ENCODE measurements at places on chromosomes 11 and 22.

DNA sequence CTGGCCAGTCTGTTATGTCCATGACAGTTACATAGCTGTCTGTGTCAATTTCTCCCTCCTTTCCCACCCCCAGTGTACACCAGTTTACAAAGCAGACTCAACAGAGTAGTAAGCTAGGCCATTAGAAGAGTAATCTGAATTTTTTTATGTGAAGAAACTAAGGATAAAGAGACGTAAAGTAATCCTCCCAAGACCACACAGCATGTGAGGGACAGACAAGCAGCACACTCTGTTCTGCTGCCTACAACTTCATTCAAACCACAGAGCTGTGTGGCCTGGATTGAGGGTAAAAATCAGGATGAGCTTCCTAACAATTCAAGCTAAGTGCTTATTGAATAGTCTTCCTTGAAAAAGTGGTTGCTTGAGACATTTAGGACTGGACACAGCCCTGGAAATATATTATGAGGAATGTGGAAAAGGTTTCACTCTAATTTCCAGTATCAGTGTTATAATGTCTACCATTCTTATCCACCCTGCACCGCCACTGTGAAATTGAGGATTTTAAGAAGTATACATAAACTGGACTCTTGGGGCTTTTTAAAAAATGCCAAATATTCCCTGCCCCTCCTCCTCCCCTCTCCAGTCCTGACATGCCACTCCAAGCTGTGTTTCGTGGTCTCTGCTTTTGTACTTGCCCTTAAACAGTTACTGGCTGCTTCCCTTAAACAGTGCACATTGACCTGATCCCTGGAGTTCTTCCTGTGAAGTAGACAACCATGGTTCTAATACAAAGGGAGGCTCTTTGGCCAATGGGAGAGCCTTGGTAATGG, 40.9 kb downstream of the EXT2 start:
- DNase-seq, result no peak

DNA sequence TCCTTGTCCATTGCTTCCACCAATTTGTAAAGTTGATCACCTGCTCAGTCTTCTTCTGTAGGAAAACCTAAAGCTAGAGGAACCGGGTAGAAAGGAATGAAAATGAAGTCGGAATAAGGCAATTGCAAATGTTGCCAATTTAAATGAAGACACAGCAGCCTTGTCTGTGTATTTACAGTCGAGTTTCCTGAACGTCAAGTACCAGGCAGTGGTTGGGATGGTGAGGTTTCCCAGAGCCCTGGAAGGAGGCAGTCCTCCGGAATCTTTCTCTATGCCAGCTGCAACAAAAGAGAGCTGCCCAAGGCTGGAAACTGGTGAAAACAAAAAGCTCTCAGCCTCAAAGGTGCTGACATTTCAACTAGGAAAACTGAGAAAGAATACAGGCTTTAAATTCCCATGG, 17.7 kb downstream of the MAJIN start:
- DNase-seq, result no peak

GRCh38 chr11:82229341-82229740, 504.3 kb downstream of the FAM181B start:
- DNase-seq, result peak; percentile 27

- DNase-seq, result no peak
Observed at GRCh38 chr11:84396521-84396920, 1110.4 kb upstream of the CCDC90B start.

DNA sequence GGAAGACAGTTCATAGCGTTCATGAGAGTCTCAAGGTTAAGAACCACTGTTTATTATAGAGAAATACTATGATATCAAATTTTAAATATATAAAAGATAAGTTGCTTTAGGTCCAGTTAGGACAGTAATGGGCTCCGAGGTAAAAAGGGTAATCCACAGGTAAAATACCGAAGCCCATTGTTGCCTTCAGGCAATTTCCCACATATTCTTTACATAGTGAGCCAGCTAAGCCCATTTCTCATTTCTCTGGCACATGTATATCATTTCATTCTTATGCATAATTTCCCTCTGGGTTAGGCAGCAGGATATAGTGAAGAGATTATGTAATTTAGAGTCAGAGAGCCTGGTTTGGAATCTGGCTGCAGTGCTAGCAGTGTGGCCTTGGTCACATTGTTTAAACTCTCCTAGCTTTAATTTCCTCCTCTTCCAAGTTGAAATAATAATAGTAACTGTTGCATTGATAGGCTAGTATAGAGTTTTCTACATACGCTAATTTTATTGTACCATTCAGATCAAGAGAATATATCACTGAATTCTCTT, 7.6 kb upstream of the POU2AF1 start:
- no peak for DNase-seq

DNA sequence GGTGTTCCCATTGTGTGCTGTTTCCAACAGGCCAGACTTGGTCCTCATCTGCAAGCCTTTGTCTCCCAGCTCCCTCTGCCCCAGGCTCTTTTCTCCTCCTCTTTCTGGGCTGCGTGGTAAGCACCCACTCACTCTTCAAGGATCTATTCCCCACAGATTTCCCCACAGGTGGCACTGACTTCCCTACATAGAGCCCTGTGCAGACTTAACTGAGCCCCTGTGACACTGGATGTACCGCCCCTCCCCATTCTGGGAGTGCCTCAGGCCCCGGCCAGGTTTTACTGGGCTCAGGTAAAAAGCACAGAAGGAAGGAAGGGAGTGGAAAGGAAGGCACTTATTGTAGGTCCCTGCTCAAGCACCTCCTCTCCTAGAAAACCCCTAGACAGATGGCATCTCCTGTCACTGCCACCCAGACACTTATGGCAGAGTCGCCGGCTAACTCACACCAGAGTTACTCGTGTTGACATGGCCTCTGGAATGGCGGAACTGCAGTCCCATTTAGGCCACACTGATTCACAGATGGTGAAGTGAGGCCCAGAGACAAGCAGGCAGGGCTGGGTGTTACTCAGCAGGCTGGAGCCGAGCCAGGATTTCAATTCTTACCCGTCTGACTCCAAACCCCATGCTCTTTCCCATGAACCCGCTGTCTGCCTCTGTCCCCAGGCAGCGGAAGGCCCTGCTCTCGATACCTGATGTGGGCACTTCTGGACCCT, 47.2 kb downstream of the LRRC32 start:
- no peak for DNase-seq

DNA sequence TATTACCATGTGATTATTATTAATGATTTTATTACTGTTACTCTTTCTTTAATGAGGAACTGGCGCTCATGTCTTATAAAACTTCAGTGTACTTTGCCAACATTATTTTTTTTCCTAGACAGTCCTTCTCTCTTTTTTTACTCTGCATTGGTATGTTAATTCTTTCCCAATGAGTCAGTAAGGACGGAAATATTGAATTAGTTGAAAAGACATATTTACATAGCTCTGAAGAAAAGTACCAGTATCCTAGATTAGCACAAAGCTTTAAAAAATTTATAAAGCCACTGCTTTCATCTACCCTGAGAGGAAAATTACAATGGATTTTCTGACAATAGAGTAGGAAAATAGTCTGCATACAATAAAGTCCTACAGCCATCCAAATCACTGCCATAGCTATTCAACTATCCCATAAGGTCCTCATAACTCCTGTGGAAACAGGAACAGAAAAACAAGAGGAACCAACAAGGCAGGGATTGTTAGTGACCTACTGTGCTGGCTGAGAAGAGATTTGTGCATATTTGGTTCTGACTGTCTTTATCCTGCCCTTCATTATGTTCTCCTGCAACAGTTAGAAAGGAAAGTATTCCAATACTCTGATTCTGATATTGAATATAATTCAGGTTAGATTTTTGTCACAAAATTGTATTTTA, 314.4 kb downstream of the AASDHPPT start:
- DNase-seq, result no peak

GRCh38 chr11:61919705-61920631, 2.6 kb upstream of the RAB3IL1 start:
- no peak for DNase-seq

DNA sequence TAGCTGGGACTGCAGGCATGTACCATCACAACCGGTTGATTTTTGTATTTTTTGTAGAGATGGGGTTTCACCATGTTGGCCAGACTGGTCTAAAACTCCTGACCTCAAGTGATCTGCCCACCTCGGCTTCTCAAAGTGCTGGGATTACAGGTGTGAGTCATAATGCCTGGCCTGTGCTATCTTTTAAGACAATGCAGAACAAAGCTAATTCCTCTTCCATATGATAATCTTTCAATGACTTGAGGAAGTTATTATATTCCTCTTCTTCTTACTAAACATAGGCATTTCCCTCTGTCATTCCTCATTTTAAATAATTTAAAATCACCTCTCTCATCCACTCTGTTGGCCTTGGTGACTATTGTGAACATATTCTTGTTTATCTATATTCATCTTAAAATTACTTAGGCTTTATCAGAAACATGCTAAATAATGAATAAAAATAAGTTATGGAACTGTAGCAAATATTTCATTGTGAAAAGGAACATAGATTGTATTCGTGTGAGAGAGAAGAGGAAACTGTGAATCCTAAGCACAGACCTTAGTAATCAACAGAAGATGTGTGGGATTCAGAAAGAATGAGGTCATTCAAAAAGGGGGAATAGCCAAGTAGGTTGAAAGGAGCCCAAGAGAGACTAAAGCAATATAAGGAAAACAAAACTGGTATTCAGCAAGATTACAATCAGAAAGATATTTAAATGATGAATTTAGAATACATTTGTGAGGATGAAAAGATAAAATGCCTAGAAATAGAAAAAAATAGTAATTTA, 269.4 kb downstream of the TTC28 start:
- no peak for DNase-seq

DNA sequence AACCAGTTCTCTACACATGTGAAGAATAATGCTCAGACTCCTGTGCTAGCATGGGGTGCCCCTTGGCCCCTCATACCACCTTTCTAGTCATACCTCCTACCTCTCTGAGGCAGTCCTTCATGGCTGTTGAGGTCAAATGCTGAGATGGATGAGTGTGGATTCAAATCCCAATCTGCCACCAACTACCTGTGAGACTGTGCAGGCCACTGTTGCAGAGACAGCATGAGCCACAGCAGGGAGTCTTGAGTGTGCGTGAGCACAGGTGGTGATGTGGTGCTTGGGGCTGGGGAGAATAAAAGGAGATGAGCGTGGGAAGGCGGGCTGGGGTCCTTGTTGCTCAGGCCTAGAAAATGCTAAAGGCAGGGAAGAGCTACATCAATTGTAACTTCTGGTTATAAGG, 218.0 kb upstream of the E2F8 start:
- no peak for DNase-seq

DNA sequence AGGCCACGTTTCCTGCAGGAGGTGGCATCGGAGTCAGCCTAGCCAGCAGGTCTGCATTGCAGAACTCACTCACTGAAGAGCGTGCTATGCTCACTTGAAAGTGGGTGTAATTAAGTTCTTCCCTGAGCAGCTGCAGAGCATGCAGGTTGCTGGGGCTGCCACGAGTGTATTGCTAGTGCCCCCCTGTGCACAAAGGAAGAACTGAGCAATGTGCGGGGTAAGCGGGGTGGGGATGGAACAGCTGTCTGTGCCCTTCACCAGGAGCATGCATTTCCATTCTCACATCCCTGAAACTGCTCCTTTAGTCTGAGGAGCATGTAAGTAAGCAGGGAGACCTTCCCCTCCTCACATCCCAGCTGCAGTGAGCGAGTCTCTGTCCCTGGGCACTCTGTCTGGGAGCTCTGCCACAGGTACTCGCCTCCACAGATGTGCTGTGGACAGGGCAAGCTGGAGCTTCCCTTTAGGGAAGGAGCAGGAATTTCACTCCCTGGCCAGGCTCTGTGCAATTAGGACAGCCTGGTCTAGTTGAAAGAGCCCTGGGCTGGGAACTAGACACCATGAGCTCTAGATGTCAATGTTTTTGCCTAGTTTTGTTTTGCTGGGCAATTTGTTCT, 1031.8 kb downstream of the NTM start:
- DNase-seq, result peak; percentile 16

- DNase-seq, result no peak
Observed at GRCh38 chr11:72793076-72793424, 797 bp downstream of the STARD10 start.

GRCh38 chr11:49208006-49208721, at the start of gene FOLH1:
FOLH1 (minus strand) TSS chr11:49208602; CDS start chr11:49208409, 193 bp downstream.
- DNase-seq, result no peak

GRCh38 chr22:39661842-39662685, 91.5 kb downstream of the CACNA1I start:
- peak; percentile 89 for DNase-seq

GRCh38 chr22:47564651-47565434, 802.4 kb downstream of the TBC1D22A start:
- no peak for DNase-seq

GRCh38 chr11:74777038-74777437, 28.4 kb downstream of the RNF169 start:
- DNase-seq, result no peak

- DNase-seq, result no peak
Observed at GRCh38 chr22:45238076-45238956, 2.4 kb downstream of the KIAA0930 start.

GRCh38 chr11:36347384-36347906, 51.4 kb downstream of the PRR5L start:
- DNase-seq, result no peak

GRCh38 chr22:45602004-45602733, 69.5 kb upstream of the ATXN10 start:
- no peak for DNase-seq

DNA sequence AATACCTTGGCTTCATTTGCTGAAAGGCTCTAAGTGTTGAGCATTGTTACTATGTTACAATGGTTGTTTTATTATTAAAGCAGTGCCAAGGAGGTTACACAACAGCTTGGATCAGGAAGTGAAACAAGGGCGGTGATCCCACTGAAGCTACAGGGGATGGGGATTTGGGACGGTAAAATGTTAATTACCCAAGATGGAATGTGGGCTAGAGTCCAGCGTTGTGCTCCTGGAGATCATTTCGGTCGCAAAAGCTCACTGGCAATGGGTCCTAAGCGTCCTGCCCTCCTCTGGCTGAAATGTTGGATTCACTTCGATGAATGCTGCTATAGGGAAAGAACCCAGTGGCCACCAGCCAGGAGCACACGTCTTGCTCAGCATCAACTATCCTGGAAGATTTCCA, 48.3 kb downstream of the FAM83F start:
- DNase-seq, result no peak

DNA sequence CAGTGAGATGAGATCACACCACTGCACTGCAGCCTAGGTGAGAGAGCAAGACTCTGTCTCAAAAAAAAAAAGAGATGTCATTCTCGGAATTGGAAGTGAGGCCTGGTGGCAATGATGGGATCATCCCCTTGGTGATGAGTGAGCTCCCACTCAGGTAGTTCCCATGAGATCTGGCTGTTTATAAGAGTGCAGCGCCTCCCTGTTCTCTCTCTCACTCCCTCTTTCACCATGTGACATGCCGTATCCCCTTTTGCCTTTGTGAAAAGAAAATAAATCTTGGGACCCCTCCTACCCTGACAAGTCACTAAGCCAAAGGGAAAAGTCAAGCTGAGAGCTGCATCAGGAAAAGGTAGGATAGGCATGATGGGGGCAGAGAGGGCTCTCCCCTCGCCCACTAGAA, 28.8 kb downstream of the ZNF70 start:
- no peak for DNase-seq

- DNase-seq, result no peak
Observed at GRCh38 chr22:32333141-32333768, 24.4 kb upstream of the RFPL3 start.

- DNase-seq, result no peak
Observed at GRCh38 chr22:46524203-46524740, 13.1 kb downstream of the CELSR1 start.

GRCh38 chr11:110374921-110375320, 54.8 kb upstream of the FDX1 start:
- DNase-seq, result no peak

- DNase-seq, result no peak
Observed at GRCh38 chr11:23755076-23755475, 741.8 kb upstream of the LUZP2 start.

- no peak for DNase-seq
Observed at GRCh38 chr11:92268546-92268945, 43.9 kb downstream of the FAT3 start.
